ENCODE measurements at places on chromosomes 4 and X.

DNA sequence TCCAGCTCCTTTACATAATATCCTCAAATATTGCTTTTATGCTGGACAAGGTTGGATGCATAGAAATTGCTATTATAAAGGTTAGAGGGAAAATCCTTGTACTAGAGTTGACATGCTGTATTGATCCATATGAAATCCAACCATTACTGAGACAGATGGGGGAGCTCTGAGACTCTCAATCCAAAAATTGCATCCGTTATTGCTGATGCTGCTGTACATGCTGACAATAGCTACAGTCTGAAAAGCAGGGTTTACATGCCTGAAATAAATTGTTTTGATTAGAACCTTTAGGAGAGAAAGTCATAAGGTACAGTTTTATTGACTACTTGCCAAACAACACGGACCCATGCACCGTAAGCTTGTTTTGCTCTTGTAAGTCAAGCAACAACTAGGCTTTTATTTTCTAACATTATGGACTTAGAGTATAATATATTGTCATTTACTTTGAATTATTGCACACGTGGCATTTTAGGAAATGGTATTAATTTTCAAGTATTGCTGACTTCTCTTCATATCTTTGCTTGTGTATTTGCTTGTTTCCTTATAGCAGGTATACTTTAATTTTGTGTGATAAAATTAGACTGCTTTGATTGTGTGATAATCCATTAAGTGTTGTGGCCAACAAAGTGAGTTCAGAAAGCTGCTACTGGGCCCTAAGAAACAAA, 1365.2 kb downstream of the STIM2 start:
- DNase-seq, result no peak

DNA sequence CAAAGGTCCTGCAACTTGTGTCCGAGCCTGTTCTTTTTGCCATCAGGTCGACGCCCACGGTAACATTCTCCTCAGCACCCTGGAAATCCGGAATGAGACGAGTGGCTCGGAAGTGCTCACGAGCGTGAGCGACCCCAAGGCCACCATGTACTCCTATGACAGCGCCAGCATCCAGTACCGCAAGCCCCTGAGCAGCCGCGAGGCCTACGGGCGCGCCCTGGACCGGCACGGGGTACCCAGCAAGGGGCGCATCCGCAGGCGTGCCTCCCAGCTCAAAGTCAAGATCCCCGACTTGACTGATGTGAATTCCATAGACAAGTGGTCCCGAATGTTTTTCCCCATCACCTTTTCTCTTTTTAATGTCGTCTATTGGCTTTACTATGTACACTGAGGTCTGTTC, 37.9 kb downstream of the COMMD8 start:
- DNase-seq, result no peak

DNA sequence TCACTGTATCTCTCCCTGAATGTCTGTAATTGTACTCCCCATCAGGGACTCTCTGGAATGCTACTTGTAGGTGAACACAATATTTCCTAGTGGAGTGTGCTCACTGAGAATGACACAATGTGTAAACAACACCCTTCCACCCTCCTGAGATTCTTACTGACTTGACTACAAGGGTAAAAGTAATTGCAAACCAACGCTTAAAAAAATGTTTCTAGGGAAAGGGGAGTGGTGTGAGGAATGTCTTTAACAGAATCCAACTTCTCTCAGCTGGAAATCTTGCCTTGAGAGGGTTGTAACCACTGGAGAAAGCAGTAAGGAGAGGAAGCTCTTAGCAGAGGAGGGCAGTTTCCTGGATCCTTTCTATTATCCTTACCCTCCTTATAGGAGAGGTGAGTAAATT, 5.1 kb upstream of the RAPGEF2 start:
- no peak for DNase-seq

DNA sequence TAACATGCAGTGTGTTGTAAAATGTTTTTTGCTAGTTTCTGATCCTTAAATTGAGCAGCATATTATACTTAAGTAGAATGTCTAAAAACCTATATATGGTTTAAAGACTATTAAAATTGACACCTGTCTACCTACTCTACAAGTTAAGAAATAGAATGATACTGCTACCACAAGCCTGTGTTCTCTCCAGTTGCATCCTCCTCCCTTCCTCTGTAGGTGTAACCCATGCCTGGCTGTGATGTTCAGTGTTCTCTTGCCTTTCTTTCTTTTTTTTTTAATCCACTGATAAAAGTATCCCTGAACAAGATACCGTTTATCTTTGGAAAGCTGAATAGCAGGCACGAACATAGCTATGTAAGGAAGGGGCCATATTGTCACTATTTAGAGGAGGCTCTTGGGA, 99.1 kb downstream of the KDM6A start:
- DNase-seq, result no peak

GRCh38 chr4:182231496-182231895, 11.7 kb upstream of the TENM3 start:
- no peak for DNase-seq

DNA sequence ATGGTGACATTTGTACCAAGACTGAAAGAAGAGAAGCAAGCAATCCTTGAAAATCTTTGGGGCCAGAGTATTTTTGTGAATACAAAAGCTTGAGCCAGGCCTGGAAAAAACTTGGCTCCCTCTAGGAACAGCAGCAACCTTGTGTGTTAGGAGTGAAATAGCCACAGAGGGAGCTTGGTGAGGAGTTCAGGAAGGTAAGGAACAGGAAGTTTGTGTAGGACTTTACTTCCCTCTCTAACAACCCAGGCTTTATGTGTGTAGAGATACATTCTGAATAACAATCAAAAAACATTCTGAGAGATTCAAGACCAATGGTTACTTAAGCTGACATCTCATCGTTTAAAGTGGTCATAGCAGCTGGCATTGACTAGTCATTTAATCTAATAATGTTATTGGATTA, 668.5 kb downstream of the PCDH18 start:
- no peak for DNase-seq

DNA sequence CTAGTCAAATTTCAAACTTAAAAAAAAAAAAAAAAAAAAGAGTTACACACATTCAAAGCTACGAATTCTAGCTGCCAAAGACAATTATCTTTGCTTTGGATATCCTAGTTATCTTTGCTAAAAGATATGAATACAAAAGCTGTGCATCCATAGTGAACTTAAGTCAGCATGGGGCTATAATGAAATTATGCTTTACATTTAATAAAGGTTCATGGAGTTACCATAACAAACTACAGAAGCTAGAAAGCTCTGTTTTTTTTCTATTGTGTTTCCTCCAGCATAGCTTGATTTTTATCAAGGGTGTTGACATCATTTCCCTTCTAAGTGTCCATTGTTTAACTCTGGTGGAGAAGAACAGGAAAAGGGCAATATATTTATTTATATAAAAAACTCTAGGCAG, 234.1 kb downstream of the ANKRD50 start:
- no peak for DNase-seq

GRCh38 chr4:41839916-41840854, 91.7 kb upstream of the PHOX2B start:
- no peak for DNase-seq

DNA sequence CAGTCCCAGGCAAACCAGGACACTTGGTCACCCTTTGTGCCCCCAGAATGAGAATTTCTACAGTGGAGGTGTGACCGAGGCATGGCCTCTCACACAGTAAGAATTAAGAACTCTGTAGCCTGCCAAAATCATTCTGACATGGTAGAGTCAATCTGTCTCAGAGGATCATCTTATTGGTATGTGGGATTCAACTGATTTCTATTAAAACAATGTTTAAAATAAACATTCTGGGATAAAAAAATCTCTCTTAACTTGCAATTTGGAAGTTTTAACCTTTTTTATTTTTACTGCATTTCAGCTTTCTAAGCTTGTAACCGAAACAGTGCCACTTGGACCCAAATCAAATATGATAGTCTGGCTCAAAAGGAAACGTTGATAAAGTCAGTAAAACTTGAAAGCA, 165.4 kb upstream of the LDB2 start:
- DNase-seq, result no peak

GRCh38 chr4:53015681-53016080, 153.6 kb downstream of the RASL11B start:
- peak; percentile 14 for DNase-seq

- no peak for DNase-seq
Observed at GRCh38 chrX:111511477-111511876, at the start of gene SERTM2. Gene SERTM2 (plus strand): TSS chrX:111511645. CDS start chrX:111518858, 7,213 bp downstream.

DNA sequence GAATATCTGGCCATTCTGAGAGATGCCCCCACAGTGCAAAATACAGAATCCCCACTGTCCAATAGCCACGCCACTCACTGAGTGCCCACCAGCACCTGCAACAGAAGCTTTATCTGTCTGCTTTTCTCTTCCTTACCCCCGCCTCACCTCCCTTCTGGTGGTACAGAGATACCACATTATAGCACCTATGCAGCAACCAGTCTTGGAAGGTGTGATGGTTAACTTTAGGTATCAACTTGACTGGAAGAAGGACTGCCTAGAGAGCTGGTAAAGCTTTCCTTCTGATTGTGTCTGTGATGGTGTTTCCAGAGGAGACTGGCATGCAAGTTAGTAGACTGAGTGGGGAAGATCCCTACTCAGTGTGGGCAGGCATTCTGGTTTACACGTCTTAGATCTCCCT, 61.8 kb upstream of the TXK start:
- no peak for DNase-seq

DNA sequence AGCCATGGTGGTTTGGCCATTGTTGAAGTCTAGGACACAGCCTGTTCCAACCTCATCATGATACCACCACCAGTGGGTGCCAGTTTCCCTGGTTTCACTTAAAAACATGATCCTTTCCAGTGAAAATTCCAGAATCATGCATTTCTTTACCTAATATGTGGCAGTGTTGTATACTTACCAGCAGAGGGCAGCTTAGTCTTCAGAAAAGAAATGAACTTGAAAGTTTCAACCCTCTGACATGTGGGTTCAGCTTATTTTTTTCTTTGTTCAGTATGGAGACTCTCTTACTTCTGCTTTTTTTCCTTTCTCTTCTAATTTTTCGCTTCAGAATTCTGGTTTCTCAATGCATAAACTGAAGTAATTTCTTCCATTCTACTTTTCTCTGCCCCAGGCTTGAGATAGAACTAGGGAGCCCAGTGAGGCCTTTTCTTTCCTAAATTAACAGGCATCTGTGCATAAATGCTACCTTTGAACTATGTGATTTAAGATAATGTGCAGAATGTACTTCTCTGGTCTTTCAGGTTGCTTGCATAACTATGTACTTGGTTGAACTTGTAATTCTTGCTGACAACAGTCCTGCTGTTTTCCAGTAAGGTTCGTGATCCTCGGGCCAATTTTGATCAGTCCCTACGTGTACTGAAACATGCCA, 10.7 kb downstream of the LIAS start:
- peak; percentile 45 for DNase-seq

DNA sequence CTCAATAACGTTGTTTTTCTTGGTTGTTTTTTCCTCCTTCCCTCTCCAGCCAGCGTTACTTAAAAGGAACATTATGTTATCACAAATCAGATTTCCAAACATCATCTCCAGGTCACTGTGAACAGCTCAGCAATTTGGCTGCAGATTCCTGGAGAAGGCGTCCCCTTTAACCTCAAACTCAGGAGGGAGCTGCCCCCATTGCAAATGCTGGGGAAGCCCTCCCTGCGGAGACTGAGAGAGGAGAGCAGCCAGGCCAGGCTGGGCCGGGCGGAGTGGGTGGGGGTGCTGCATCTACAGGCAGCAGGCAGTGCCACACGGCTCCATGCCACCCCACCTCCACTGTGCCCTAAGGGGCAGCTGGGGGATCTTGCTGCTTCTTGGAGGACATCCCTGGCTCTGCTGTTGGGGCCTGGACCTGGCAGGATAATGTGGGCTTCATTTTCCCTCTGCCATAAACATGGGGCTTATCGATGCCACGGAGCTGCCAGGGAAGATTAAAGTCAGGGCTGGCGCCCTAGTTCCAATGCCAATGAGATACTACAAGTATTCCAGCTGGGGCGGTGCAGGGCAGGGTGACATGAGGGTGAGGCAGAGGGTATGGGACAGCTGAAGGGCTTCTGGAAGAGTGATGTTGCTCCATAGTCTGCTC, 148.8 kb downstream of the PJA1 start:
- no peak for DNase-seq

DNA sequence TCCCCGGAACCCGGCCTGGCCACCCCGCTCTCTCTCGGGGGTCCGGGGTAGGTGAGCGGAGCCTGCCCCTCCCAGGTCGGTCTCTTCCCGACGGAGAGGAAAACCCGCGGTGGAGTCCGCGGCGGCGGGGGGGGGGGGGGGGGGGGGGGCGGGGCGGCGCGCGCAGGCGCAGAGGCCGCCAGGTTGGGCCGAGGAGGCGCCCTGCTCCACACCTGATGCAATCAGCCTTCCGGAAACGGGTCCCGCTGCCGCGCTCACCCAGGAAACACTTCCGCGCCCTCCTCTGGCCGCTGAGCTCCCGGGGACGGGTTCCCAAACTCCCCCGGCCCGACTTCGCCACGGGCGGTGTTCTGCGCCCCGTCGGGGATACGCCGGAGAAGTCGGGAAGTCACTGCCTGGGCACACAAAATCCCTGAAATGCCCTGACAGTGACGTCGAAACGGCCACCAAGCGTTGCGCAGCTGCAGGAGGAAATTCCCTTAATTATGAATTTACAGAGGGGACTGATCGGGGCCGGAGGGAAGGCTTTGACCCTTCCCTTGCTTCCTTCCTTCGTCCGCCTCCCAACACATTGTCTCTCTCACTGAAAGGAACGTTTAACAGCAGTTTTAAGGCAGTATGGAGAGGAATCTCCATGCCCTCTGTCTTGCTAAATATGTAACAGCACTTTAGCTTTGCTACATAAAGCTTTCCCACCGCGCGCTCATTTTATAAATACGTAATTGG, 2.1 kb upstream of the APBB2 start:
- peak; percentile 77 for DNase-seq

DNA sequence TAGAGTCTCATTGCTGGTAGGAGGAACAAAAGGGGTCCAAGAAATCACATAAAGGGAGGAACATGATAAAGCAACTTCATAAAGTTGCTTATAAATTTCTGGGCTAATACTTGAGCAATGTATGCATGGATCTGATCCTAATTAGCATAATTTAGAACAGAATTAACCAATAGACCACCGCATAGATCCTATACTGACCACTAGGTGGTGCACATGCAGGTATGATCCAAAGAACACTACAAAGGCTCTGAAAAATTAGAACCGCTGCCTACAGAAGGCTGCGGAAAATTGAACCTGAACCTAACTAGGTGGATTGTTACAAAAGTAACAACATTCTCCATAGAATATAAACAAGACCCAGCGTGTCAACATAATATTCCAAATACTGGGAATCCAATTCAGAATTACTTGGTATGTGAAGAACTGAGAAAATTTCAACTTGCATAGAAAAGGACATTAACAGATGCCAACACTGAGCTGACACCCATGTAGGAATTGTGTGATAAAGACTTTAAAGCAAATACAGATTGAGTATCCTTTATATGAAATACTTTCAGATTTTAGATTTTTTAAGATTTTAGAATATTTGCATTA, 23.3 kb downstream of the BRCC3 start:
- peak; percentile 6 for DNase-seq

DNA sequence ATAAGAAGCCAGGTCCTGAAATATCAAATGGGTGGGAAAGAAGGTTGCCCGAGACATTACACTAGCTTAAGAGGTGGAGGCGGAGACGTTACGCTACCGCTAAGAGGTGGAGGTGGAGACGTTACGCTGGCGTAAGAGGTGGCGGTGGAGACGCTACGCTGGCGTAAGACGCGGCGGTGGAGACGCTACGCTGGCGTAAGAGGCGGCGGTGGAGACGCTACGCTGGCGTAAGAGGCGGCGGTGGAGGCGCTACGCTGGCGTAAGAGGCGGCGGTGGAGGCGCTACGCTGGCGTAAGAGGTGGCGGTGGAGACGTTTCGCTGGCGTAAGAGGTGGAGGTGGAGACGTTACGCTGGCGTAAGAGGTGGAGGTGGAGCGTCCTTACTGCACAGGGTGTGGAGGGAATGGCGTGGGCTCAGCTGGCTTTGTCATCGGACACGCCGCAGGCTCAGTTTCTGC, 12.8 kb downstream of the CYP4V2 start:
- peak; percentile 53 for DNase-seq

- DNase-seq, result no peak
Observed at GRCh38 chr4:65893957-65894755, 223.9 kb upstream of the EPHA5 start.
